ENCODE measurements at places on chromosomes 5 and 9. TPM values are rescaled to one million over a fixed set of nuclear protein-coding genes. Genes with fewer than 3 reads are reported as not detected.

The ADAMTS16 gene
- total RNA-seq: 5.6 TPM

The MLANA gene
- not detected for total RNA-seq

The PDE6A gene
- total RNA-seq: not detected

DNA sequence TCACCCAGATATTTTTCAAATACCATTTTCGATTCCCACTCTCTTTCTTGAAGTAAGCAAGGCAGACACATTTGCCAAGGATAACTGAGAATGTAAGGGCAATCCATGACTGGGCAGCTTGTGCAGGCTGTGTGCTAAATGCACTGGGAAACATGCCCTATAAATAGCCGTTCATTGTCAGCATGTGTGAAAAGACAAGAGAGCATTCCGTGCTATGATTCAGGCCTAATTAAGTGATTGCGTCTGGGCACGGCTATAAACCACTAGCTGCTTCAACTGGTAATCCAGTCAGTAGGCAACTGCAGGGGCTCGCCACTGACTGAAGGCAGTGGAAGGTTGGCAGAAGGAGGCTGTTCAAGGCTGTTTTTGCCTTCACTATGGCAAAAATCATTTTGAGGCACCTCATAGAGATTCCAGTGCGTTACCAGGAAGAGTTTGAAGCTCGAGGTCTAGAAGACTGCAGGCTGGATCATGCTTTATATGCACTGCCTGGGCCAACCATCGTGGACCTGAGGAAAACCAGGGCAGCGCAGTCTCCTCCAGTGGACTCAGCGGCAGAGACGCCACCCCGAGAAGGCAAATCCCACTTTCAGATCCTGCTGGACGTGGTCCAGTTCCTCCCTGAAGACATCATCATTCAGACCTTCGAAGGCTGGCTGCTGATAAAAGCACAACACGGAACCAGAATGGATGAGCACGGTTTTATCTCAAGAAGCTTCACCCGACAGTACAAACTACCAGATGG is at the start of gene HSPB3:
Gene HSPB3 (plus strand): TSS at position 287 of the 745 bp plus-strand sequence. CDS start 91 bp downstream, at position 378.
- no peak for DNase-seq

DNA sequence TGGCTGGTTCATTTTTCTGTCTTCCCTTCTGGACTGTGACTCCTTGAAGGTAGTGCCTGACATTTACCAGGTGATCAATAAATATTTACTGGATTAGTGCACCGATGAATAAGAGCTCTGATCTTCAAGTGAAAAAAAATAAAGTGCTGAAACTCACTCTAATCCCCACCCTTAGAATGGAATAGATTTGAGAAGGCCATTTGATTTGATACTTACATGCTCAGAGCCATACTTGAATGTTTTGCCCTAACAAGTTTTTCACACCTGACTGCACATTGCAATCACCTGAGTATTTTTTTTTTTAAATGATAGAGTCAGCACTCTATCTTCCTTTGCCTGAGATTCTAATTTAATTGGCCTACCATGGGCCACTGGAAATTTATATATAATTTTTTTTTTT is 105.7 kb downstream of the LRRC70 start:
- DNase-seq: no peak

DNA sequence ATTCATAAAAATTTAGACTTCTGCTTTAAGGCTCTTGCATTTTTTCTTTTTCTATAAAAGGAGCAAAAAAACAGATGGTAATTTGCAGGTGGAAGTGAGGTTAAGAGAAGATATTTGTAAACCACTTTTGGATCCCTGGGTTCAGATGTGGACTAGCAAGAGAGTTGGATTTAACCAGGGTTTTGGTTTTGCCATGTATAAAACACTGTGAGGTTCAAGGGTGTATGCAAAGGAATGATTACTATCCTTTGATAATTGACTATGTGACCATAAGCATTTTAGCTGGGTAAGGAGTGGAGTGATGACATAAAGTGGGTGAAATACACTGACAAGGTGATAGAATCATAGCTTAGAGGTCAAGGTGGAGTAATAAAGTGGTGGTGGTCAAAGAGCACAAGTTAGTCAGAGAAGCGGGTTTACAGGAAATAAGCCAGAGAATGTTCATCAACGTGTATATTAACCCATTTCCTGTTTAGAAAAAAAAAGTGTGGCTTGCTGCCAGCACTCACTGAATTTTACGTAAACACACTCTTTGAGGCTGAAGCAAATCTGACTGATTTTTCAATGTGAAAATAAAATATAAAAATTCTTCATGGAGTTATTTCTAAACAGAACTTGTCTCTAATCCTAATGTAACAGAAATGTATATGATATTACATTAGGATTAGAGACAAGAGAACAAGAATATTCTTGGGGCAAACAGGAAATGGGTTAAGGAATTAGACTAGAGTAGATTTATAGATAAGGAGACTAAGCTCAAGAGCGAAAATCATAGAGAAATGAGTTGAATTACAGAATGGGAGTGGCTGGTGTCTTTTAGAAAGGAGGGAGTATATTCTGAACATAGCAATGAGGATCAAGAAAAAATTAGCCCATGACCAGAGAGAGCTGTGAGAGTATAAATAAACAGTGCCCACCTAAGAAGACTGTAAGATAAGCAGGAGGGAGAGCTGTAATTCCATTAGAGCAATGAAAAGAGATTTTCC is 74.5 kb downstream of the CDKN2A start:
- DNase-seq: no peak

- peak; percentile 69 for DNase-seq
These were observed 6.3 kb upstream of the MED7 start for GRCh38 chr5:157148734-157149615.

GRCh38 chr9:37801287-37801850 is 772 bp downstream of the DCAF10 start:
- DNase-seq: peak; percentile 51

- DNase-seq: peak; percentile 55
These were observed 3.2 kb downstream of the ATOSB start for GRCh38 chr9:35112257-35113020.
